ENCODE measurements at places on chromosomes 4 and X.
A peak's percentile ranks its signal among the peaks of the same experiment; 100 is the strongest.

GRCh38 chr4:41174444-41174843, 39.9 kb downstream of the APBB2 start:
- H3K27ac ChIP-seq, result no peak overlapping the region
- H3K4me1 ChIP-seq, result peaks cover 3% of the 10 kb centered on the region
- H3K27me3 ChIP-seq, result no peaks in the 10 kb centered on the region
- DNase-seq, result peak; percentile 40
- no peaks in the 10 kb centered on the region for H3K36me3 ChIP-seq

- H3K27ac ChIP-seq, result no peak overlapping the region
- H3K27me3 ChIP-seq, result no peaks in the 10 kb centered on the region
- no peaks in the 10 kb centered on the region for H3K4me1 ChIP-seq
- DNase-seq, result no peak
Measured at GRCh38 chrX:47933946-47934345, 69.8 kb downstream of the ZNF182 start.

- no peaks in the 10 kb centered on the region for H3K4me1 ChIP-seq
- H3K27me3 ChIP-seq, result no peaks in the 10 kb centered on the region
- DNase-seq, result no peak
- H3K27ac ChIP-seq, result no peak overlapping the region
- H3K4me3 ChIP-seq, result no peak overlapping the region
- H3K36me3 ChIP-seq, result no peaks in the 10 kb centered on the region
Measured at GRCh38 chrX:121307449-121307848, 260.0 kb downstream of the GLUD2 start.

DNA sequence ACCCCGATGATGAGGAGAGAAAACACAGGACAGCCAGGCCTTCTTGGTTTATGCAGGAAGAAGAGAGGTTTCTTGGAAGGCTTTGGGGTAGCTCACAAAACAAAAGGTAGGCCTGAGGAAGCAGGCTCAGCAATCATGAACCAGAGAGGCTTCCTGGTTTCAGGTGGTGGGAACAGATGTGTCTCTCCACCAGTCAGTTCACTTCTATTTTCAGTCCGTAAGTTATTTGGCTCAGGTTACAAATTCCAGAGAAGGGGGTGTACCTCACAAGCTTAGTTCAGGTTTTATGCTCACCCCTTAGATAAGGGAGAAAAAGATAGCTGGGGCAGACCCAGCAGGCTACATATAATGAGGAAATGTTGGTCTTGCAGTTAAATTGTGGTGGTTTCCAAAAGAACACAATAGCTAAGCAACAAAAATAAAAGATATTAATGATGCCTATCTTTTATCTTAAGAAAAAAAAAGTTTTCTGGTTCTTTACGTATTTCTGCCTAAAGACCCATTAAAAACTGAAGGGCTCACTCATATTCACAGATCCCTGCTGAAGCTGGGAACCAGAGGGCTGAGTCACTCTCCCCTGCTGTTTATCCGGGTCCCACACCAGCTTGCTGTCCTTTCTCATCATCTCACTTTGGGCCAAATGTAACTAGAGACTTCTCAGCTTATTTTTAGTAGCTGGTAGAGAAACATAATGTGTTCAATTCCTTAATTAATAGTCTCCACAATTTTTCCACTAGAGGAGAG, 177.0 kb downstream of the CAMK2D start:
- peak overlapping the region; percentile 96 for H3K27ac ChIP-seq
- peaks cover 7% of the 10 kb centered on the region for H3K4me1 ChIP-seq
- H3K27me3 ChIP-seq, result no peaks in the 10 kb centered on the region
- peaks cover 45% of the 10 kb centered on the region for H3K36me3 ChIP-seq
- peak; percentile 60 for DNase-seq
- no peak overlapping the region for H3K4me3 ChIP-seq

- no peaks in the 10 kb centered on the region for H3K27me3 ChIP-seq
- no peak overlapping the region for H3K27ac ChIP-seq
- no peak overlapping the region for H3K4me3 ChIP-seq
- H3K4me1 ChIP-seq, result no peaks in the 10 kb centered on the region
- no peak for DNase-seq
Measured at GRCh38 chrX:15834827-15835595, 19.6 kb downstream of the AP1S2 start.
